ENCODE measurements at places on chromosomes 11 and 22.

DNA sequence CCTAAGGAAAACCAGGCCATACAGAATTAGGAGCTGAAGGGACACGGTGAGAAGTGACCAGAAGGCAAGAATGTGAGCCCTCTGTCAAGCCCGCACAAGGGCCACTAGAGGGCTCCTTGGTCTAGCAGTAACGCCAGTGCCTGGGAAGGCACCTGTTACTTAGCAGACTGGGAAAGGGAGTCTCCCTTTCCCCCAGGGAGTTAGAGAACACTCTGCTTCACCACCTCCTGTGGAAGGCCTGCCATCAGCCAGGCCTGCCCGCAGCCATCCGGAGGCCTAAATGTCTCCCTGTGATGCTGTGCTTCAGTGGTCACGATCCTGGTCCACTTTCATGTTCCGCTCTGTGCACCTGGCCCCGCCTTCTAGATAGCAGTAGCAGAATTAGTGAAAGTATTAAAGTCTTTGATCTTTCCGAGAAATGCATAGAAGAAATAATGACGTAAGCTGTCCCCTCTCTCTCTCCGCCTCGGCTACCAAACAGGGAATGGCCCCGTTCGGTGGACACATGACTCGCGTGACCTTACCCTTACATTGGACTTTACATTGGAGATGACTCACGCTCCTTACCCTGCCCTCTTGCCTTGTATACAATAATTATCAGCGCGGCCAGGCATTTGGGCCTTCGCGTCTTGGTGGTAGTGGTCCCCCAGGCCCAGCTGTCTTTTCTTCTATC lies 10.7 kb upstream of the GSTP1 start:
- DNase-seq = no peak

GRCh38 chr11:120828847-120829246 lies 195.1 kb upstream of the TBCEL start:
- DNase-seq = no peak

DNA sequence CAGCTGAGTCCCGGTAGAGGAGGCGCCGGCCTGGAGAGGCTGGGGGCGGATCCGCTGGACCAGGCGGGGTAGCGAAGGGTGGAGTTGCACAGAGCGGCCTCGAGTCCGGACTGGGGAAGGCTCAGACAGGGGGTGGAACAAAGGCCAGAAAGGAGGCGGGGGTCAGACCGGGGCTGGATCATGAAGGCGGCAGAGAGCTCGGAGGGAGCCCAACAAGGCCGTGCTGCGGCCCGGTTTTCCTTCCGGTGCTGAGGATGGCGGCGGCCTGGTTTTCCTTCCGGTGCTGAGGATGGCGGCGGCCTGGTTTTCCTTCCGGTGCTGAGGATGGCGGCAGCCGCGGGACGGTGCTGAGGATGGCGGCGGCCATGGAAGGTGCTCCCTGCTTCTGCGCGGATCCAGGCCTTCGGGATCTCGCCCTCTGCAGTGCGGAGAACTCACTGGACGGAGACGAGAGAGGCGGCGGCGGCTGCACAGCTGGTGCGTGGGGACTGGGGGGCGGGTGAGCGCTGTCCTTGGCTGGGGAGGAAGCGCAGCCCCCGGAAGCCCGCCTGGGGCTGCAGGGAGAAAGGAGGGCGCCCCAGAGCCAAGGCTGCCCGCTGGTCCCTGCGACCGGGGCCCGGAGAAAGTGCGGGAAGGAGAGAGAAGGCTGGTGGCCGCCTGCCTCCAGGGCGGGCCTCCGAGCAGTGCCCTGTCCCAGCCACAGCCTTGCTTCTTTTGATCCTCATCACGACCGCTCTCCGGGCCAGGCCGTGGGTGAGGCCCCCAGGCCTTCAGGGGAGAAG lies 350.4 kb upstream of the B3GAT1 start:
- no peak for DNase-seq

DNA sequence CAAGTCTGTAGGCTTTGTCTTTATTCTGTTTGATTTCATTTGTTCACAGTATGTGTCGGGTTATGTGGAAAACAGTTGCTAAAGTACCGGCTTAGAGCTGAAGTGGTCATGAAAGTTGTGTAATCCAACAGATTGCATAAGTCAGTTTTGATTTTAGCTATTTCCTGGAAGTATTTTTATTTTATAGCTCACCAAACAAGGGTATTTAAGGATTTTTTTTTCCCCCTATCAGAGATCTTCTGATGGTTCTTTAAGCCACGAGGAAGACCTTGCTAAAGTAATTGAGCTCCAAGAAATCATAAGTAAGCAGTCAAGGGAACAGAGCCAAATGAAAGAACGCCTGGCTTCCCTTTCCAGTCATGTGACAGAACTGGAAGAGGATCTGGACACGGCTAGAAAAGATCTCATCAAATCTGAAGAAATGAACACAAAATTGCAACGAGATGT lies 55.9 kb downstream of the PPFIA1 start:
- DNase-seq = no peak

- DNase-seq = no peak
These were observed 22.6 kb upstream of the E2F8 start for GRCh38 chr11:19263333-19263732.

GRCh38 chr11:12048936-12049790 lies 40.7 kb upstream of the DKK3 start:
- DNase-seq = no peak

DNA sequence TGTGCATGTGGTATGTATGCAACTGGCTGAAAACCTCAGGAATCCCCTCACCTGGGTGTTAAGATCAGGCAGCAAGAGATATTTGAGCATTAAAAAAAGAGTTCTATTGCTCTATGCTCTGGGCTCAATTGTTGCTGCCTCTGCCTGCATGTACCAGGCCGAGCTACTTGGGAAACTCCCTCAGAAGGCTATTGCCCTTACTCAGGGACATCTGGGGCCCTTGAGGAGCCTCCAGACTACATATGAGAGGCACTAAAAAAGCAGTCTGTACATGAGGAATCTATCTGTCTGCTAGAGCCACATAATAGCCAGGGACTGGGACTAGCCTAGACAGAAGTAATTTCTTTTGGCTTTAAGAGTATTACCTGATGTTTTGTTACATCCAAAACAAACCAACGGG lies 120.1 kb downstream of the SWAP70 start:
- DNase-seq = no peak

DNA sequence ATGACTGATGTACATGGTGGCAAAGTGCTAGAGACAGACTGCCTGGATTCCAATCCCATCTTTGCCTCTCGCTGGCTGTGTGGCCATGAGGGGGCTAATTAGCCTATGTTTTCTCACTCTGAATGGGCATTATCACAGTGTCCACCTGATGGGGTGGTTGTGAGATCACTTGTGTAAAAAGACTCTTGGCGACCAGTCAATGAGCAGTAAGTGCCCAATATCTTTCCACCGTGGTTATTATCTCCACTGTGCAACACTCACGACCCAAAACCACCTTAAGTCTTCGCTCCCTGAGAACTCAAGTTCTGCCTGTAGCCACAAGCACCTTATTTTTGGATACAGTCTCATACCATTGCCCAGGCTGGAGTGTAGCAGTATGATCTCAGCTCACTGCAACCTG lies 52.1 kb downstream of the PLEKHA7 start:
- no peak for DNase-seq

DNA sequence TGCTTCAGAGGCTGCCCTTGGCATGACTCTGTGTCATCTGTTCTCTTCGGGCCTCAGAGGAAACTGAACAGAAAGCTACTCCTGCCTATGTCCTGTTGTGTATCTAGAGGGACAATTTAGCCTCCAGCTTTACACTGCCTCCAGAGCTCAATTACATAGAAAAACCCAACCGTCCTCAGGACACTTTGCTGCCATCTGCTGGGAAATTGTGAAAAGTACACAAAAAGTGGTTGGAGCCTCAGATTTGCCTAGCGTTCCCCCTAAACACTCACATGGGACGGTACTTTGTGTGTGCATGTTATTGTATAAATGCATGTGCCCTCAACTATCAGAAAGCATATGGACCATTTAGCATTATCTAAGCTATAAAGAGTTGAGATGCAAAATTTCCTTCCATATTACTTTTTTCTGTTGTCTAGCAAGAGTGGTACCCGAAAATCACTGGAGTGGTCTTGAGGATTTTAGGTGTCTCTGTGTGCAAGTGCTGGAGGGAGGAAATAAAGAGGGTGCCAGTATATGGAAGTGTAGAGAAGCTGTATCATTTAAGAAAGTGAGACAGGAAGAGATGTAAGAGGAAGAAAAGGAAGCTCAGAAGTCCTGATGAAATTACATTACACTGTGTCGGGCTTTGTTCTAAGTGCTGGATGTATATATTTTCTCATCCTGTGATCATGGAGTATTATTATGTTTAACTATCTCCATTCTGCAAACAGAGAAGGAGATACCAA lies 8.7 kb upstream of the MS4A4E start:
- DNase-seq = no peak

- no peak for DNase-seq
These were observed 57.0 kb upstream of the RBFOX2 start for GRCh38 chr22:36085476-36086169.

- no peak for DNase-seq
These were observed 239.2 kb downstream of the METTL15 start for GRCh38 chr11:28347371-28347770.

DNA sequence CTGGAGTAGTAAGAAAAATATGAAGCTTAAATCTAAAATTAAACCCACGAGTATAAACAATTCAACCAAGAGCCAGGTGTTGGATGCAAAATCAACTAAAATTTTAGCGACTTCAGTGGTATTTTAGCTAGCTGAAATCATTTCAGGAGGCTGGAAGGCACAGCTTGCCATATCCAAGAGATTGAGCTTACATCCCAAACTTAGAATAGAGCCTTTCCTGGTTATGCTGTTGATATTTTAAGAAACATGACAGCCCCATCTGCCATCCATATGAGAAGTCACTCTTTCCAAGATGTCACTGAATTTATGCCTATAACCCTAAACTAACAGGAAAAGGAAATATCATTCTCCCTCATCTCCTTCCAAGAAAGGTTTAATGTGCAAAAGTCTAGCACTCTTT lies 334.0 kb downstream of the KCNA4 start:
- DNase-seq = no peak

GRCh38 chr22:29370537-29370936 lies 17.8 kb downstream of the AP1B1 start:
- no peak for DNase-seq

DNA sequence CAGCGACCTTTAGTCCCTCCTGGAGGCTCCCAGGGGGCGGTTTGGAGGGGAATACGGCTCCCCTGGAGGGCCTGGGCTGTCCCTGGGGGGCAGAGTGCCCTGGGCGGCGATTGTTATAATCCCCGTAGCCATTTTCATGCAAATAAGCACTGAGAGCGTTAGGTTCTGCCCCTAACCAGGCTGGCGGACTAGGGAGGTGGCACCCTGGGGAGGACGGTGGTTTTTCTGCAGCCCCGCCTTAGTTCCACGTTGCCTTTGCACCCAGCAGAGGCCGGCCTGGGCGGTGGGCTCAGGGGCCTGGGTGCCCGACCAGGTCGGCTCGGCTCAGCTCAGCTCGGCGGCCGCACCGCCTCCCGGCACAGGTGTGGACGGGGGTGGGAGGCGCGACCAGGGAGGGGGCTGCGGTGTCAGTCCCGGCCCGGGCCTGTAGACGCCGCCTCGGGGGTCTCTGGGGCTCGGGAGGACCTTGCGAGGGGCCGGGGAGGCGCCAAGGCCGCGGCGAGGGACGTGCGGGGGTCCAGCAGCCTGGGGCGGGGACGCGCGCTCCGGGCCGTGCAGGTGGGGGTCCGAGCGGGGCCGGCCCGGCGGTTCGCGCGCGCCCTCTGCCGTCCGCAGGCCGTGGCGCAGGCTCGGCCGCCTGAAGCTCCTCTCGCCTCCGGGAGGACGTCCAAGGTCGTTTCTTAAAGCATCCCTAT lies 2.3 kb upstream of the DUSP8 start:
- DNase-seq = peak; percentile 40

DNA sequence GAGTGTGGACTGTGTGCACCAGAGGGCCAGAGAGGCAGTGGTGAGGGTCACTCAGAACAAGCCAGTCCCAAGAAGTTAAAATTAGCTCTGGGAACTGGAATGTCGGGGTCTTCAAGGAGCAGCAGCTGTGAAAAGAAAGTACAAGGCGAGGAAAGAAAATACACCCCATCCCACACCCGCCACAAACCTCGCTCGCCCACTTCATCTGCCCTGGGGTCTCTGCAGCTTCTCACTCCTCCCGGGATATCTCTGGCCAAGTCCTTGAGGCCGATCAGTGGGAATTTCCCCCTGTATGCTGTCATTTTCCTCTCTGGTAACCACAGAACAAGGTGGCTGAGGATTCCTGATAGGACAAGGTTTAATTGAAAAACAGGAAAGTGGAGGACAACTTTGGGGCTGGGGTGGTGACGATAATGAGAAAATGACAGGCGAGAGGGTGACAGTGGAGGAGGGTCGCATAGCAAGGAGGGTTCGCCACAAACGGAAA lies 36.3 kb upstream of the TIMP3 start:
- no peak for DNase-seq

- DNase-seq = no peak
These were observed 21.3 kb downstream of the TRIM44 start for GRCh38 chr11:35683728-35684339.
